ENCODE measurements at places on chromosomes 7 and 10.
A peak's percentile ranks its signal among the peaks of the same experiment; 100 is the strongest.

DNA sequence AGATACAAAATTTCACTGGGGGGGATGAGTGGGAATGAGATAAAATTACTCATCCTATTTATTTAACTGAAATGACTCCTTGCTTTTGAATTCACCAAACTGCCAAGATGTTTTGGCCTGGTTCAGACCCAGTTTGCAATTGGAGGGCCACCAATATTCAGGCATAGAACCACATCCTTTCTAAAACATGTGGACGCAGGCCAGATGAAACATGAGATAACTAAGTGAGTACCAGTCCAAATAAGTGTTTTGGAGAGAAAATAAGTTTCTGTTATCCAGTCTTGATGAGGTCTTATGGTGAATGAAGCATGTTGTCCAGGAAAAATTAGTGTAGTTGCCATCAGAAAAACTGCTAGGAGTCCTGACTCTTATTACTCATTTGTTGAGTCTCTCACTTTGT lies 36.3 kb upstream of the PDK4 start:
- DNase-seq: no peak

GRCh38 chr7:91778416-91778815 lies 102.1 kb downstream of the MTERF1 start:
- no peak for DNase-seq

GRCh38 chr10:78594559-78595268 lies 474.1 kb upstream of the ZMIZ1 start:
- no peak for DNase-seq

- no peak for DNase-seq
Measured at GRCh38 chr7:102467581-102468477, 3.0 kb downstream of the LRWD1 start.

- DNase-seq: peak; percentile 60
Measured at GRCh38 chr7:32515890-32516550, 20.7 kb downstream of the AVL9 start.

DNA sequence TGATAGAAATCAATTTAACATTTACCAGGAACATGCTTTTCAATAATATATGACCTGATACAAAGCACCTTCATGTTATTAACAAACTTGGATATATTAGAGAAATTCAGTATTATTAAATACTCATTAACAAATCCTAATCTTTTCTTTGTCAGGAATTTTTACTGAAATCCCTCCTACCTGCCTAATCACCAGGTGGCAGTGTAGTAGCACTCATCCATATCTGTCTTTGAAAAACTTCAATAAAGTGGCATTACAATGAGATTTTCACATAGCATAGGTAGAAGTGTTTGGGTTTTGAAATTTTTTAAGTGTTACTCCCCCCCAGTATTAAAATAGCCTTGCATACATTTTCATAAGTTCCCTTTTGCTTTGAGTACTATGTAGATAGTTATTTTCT lies 1246.6 kb upstream of the LRRN3 start:
- peak; percentile 5 for DNase-seq

- peak; percentile 5 for DNase-seq
Measured at GRCh38 chr7:19305698-19306097, 160.5 kb upstream of the FERD3L start.

- DNase-seq: no peak
Measured at GRCh38 chr10:132626019-132626760, 88.6 kb downstream of the INPP5A start.

GRCh38 chr10:96683065-96683464 lies 37.2 kb downstream of the PIK3AP1 start:
- DNase-seq: no peak

DNA sequence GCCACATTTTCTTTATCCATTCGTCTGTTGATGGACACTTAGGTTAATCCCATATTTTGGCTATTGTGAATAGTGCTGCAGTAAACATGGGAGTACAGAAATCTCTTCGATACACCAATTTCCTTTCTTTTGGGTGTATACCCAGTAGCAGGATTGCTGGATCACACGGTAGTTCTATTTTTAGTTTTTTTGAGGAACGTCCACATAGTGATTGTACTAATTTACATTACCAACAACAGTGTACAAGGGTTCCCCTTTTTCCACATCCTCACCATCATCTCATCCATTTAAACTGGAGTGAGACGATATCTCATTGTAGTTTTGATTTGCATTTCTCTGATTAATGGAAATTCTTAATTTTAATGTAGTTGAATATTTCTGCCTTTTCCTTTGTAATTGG lies 19.3 kb downstream of the VKORC1L1 start:
- no peak for DNase-seq

DNA sequence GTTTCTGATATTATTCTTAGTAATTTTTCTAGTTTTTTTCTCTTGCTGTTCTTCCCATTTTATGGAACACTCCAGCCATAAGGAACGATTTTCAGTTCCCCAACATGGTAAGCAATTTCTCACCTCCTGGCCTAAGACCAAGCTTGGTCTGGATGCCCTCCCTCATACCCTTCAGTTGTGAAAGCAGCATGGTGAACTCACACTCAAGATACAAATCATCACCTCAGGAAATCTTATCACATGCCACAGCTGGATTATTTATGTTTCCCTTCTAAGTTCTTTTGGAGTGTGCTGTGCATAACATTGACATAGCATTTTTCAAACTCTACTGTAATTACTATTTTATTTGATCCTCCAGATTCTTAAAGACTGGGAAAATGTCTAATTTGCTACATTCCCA lies 216.6 kb downstream of the AGMO start:
- no peak for DNase-seq

DNA sequence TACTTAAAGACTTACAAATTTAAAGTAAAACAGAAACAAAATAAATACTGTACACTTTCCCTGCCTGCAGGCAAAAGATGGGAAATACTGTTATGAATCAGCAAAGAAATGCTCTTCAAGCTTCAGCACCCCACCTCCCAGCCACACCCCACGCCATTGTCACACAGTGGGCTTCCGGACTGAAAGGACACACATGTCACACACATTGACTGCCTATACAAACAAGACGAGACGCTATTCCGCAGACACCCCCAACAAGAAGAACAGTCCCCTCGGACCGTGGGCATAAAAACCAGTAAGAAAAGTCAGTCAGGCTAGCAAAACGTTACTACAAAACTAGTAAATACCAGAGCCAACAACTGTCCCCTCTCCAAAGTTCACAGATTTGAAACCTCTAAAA lies 22.2 kb upstream of the PARP12 start:
- DNase-seq: peak; percentile 85

GRCh38 chr10:8035641-8036470 lies 18.6 kb upstream of the GATA3 start:
- DNase-seq: no peak

DNA sequence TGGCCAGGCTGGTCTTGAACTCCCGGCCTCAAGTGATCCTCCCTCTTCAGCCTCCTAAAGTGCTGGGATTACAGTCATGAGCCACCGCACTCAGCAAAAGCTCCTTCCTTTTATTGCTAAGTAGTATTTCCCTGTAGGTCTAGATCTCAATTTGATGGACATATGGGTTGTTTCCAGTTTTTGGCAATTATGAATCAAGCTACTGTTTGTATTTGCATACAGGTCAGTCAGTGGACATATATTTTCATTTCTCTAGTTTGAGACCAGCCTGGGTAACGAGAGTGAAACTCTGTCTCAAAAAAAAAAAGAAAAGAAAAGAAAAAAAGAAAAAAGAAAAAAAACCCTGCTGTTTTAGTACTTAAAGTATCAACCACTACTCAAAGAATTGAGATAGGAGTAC lies 6.4 kb upstream of the PRKRIP1 start:
- DNase-seq: peak; percentile 77

GRCh38 chr7:51160990-51161615 lies 155.5 kb downstream of the COBL start:
- peak; percentile 71 for DNase-seq

DNA sequence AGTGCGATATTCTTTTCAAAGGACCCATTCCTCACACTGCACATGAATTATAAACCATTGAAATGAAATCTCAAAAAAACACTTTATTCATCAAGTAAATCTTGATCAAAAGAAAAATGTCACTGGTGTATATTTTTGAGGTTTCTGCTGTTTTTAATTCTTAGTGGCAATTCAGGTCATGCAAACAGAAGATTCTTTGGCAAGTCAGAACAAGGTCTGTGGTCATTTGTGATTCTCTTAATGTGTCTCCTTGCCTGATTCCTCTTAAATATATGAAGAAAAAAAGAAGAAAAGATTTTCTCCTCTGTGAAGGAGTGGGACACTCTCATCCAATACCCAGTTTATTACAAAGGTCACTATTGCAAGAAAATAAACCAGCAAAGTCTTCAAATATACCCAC lies 308.2 kb upstream of the BMPER start:
- DNase-seq: no peak

DNA sequence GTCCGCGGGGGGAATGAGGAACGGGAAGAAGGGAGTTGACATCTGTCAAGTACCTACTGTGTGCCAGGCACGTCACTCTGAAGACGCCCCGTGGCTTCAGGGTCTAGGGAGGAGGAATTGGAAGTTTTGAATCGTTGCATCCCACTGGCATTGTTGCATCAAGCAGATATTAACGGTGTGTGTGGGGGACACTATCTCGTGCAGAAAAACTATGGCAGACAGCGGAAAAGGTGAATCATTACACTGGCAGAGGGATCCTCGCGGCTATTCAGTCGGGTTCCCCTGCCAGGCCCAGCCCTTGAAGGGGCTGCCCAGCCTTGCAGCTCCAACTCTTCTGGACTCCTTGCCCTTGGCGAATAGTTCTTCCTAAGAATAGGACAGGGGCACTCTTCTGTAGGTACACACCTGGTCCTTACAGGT lies 1.0 kb upstream of the KIAA1549 start:
- DNase-seq: no peak

- no peak for DNase-seq
Measured at GRCh38 chr7:134903073-134903790, 83.1 kb upstream of the AGBL3 start.

GRCh38 chr7:31917256-31917655 lies 153.0 kb downstream of the PDE1C start:
- DNase-seq: no peak

- DNase-seq: peak; percentile 17
Measured at GRCh38 chr7:97845622-97846203, 26.5 kb downstream of the ASNS start.

- no peak for DNase-seq
Measured at GRCh38 chr10:110074298-110074697, 66.5 kb downstream of the ADD3 start.

DNA sequence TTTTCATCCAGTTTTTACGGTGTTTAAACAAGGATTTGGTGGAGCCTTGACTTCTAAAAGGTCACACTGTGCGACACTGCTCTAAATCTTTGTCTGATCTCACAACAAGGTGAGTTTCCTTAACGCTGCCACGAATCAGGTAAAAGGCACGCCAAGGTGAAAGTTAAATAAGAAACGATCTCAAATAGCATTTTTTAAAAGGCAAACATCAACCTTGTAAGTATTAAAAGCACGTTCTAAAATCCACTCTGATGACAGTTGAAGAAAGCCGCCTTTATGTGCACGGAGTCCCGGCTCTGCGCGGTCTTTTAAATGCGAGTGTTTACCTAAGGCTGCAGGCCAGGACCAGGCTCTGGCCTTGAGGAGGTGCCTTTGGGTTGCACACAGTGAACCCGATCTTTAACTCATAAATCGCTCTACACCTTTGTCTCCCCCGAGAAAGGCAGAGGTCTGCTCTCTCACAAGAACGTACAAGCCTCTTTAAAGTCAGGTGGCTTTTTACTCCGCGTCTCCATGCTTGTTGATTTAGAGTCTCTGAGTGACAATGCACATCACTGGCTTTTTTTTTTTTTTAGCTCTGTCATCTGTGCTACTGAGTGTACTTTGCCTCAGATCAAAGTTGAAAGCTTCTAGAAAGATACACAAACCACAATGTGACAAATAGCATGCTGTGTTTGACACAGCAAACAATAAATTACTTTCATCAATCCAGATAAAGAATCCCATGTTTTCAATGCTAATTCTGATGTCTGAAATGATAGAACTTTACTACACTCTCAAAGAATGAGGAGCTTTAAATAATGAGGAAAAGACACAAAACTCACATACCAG lies 25.9 kb upstream of the RNF32 start:
- DNase-seq: no peak

DNA sequence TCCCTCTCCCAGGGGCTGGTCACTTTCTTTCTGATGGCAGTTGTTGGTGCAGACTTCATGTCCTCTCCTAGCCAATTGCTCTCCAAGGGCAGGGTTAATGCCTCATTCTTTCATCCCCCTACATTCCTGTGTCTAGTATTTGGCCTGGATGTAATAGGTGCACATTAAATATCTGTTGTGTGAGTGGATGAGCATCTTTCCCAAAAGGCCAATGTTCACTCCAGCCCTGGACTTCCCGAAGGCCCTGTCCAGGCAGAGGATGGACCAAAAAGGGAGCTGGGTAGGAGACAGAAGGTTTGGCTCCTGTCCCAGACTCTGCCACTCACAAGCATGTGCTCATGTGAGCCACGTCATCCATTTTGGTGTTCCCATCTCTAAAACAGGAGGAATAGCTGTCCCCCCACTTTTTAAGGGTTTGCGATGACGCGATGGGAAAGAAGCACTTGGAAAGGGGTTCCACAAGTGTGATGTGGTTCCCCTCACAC lies 47.5 kb downstream of the RGS10 start:
- DNase-seq: no peak

DNA sequence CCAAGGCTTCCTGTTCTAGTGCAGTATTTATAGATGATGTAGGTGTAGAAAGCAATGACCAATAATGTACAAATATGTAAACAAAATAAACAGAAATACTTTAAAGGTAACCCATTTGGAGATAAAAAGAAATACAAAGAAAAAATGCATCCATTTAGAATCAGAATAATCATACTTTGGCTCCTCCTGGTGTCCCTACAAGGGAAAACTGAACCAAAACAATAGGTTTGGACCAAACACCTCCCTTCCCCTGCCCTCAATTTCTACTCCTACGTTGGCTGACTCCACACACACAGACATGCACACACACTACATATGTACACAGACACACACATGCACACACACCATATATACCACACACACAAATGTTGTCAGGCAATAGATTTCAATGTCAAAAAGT lies 36.0 kb downstream of the C10orf143 start:
- no peak for DNase-seq

GRCh38 chr10:34845070-34845469 lies 30.0 kb upstream of the PARD3 start:
- no peak for DNase-seq

- no peak for DNase-seq
Measured at GRCh38 chr7:80127412-80128160, 7.0 kb upstream of the GNAI1 start.

- no peak for DNase-seq
Measured at GRCh38 chr7:113446791-113447190, 328.4 kb upstream of the SMIM30 start.

- peak; percentile 79 for DNase-seq
Measured at GRCh38 chr10:63173468-63174232, 40.5 kb downstream of the NRBF2 start.

- DNase-seq: peak; percentile 21
Measured at GRCh38 chr7:99557940-99558305, 519 bp upstream of the ZNF655 start.
